ENCODE measurements at places on chromosomes 13 and 19. TPM values are rescaled to one million over a fixed set of nuclear protein-coding genes. Genes with fewer than 3 reads are reported as not detected.

DNA sequence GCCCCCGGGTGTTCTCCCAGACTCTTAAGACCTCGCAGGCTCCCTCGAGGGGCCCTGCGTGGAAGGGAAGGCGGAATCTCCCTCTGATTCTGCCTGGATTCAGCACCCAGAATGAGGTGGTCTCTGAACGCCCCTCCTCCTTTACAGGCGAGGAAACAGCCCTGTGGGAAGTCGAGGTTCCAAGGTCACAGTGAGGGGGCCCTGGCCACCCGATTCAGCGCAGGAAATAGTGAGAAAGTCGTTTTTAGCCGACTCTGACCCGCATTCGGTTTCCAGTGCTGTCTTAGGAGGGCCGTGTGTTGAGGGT is 1.1 kb downstream of the BSG start:
- DNase-seq: no peak

STAP2 gene
- total RNA-seq: 12.1 TPM

FFAR2 gene
- total RNA-seq: not detected

DNA sequence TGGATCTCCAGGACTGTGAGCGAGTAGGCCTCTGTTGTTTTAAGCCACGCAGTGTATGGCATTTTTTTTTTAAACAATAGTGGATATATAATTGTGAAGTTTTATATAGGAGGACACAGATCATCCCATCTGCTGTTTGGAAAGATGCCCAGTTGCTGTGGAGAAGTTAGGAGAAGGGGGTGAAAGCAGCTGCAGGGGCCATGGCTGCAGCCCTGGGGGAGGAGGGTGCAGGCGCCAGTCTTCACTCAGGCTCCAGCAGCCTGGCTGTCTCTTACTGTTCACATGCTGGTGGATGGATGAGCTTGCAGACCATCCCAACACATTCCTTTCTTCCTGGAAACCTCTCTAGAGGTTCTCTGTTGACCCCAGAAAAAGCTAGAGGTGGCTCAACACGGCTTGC is 242.3 kb downstream of the TEX29 start:
- no peak for DNase-seq

GRCh38 chr19:40663695-40664692 is 26.5 kb downstream of the NUMBL start:
- no peak for DNase-seq

DNA sequence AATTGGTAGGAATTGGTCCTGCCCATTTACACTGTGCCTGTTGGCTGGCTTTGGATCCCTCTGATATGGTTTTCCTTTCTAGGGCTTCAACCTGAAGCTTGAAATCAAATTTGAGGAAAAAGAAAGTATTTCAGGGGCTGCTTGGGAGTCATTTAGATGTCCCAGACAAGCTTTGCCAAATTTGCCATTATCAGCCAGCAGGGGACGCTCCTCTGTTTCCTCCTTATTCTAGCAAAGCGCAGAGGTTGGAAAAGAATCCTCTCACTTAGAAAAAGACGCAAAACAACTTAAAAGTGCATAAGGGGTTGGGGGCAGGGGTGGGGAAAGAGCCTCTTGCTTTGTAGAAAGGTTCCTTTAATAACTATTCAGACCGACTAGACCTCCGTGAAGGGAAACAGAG is 1211.1 kb upstream of the PCDH20 start:
- DNase-seq: no peak

All from thyroid gland (tissue), 4 donors.